ENCODE measurements at places on chromosomes 4 and X.

DNA sequence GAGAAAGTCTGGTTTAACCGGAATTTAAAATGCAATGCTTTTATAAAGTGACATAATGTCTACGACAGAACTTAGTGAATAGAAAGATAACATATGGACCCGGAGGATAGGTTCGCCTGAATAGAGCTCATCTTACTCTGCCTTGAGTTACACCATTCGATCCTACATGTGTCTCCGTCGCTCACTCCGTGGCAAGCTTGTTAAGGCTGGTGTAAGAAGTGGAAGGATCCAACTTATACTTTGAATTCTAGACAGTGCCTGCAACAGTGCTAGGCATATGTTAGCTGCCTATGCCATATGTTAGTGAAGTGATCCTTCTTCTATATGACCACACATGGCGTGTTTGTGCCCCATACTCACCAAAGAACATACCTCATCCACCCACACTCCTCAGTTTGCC is 50.9 kb downstream of the SEL1L3 start:
- DNase-seq: no peak

- DNase-seq: no peak
Observed at GRCh38 chr4:174582463-174582862, 60.2 kb upstream of the HPGD start.

DNA sequence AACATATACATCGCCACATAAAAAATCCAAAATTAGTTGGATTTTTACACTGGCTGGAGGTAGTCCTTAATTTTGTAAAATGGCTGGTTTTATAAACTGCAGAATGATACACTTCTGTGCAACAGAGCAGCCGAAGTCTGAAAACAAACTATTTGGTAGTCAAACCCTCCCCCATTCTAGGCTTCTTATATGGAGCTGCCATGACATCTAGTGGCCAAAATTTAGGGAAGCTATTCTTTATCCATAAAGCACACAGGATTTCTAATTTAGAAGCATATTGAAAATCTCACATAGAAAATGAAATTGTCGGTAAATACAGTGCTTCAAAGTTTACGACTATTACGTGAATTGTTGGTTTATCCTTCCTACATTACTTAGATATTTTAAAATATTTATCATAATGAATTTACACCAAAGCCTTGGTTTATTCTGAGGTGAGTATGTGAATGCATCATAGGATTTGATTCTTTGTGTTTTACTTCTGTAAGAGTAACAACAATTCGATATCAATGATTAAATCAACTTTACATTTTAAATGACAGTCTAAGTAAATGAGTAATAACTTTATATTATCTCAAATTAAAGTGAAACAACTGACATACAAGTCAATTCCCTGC is 113.4 kb upstream of the FAM241A start:
- DNase-seq: no peak

GRCh38 chr4:18214411-18215055 is 193.0 kb upstream of the LCORL start:
- no peak for DNase-seq

DNA sequence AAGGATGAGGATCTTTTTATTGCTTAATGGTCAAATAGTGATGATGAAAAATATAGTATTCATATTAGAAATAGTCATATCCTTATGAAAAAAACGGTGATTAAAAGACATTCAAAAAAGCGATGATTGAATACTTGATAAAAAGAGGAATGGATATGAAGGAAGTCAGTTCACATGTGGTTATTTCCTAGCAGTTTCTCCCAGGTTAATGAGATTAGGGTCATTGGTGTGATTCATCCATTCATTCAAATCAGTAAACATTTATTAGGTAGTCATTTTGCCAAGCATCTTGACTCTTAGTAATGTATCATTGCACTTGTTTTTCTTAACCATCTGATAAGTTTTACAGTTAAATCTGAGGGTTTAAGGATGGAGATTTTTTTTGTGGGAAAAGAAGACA is 294.1 kb downstream of the ARHGAP24 start:
- no peak for DNase-seq

Measured in stimulated activated CD4-positive, alpha-beta T cell treated with anti-CD3 and anti-CD28 coated beads, Interleukin-4, amount 100 ng/mL, for 4 hours (primary cell).